AML-193 (cell line): ENCODE measurements at places on chromosomes 7 and 10.

DNA sequence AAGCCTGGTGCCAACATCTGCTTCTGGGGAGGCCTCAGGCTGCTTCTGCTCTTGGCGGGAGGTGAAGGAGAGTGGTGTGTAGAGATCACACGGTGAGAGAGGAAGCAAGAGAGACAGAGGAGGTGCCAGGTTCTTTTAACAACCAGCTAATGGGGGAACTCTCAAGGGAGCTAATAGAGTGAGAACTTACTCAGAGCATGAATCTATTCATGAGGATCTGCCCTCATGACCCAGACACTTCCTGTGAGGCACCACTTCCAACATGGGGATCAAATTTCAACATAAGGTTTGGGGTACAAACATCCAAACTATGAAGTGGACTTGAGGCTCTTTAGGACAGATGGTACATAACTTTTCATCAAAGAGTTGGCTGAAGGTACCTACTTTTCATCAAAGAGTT is 5.1 kb upstream of the ZNF32 start:
- no peak for DNase-seq

GRCh38 chr7:152313831-152314604 is 121.8 kb downstream of the KMT2C start:
- peak; percentile 52 for DNase-seq

DNA sequence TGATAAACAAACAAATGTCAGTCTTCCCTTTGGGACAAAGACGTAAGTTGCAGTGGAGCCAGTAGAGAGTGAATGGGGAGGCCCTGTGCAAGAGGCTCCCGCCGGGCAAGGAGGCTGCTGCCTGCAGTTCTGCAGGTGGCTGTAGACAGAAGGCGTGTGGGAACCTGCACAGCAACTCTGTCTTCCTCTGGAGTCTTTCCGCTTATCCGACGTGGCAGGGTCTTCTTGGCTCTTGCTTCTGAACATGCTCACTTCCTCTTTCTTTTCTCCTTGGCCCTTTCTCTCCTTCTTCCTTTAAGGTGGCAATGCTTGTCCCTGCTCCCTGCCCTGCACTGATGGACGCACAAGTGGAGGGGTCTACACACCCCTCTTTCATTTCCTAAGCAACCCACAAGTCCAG is 122.5 kb downstream of the HIPK2 start:
- no peak for DNase-seq

GRCh38 chr7:105014693-105015389 is 836 bp downstream of the KMT2E start:
- DNase-seq: peak; percentile 42

GRCh38 chr7:40777730-40778312 is 643.0 kb downstream of the SUGCT start:
- no peak for DNase-seq

DNA sequence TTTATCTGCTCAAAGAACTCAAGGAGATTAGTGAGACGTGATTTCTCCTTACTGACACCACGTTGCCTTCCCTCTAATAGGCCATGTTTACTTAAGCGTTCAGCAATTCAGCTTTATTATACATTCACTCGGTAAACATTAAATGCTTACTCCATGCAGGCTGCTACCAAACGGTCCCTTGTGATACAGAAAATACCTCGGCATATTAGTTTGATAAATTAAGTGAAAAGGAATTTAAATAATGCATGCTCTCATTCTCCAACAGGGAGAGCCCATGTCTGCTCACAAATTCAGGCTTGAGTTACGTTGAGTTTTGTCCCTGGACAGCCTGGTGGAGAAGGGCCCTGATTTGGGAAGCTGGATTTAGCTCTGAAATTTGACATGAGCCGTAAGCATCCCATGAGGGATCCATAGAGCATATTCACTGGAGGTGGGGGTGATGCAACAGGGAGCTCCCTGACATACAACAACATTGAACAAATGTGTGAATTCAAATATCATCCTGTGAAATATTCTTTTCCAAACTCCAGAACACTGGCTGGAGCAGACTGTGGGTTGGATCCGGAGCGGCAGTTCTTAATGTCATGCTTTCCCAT is 86.3 kb downstream of the TBXAS1 start:
- DNase-seq: no peak

DNA sequence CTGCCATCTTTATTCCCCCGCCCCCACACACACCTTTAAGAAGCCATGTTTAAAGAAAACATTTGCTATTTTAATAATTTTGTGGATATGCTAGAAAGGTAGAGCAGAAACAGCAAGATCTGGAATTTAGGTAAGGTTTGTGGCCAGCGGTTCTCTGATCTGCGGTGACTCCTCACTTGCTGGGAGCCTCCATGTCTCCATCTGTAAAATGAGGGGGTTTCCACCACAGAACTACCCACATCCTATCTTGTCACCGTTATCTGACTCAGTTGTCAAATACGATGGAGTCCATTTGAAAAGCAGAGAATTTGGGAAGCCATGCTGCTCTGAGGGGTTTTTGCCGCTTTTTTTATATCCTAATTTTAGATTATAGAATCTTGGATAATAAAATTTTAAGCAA is 23.3 kb downstream of the MACC1 start:
- no peak for DNase-seq

DNA sequence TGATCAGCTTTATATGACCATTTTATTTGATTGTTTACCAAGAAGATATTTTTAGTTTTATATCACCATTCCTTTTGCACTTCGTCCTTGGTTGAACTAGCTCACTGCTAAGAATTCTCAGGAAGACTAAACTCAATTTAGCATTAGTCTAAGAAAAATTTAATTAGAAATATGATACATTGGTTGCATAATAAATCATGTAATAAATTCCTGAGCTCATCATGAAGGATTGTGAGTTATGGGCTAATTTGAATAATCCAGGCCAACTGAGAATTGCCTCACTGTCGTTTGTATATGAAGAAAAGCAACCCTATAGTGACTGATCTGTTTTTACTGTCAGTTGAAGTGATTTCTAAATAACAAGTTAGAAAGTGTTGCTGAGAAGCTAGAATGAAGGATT is 725.5 kb downstream of the DNAJB9 start:
- DNase-seq: no peak

GRCh38 chr10:125827133-125827532 is 3.8 kb downstream of the BCCIP start:
- no peak for DNase-seq

GRCh38 chr7:137944168-137944567 is 57.7 kb downstream of the CREB3L2 start:
- DNase-seq: no peak

DNA sequence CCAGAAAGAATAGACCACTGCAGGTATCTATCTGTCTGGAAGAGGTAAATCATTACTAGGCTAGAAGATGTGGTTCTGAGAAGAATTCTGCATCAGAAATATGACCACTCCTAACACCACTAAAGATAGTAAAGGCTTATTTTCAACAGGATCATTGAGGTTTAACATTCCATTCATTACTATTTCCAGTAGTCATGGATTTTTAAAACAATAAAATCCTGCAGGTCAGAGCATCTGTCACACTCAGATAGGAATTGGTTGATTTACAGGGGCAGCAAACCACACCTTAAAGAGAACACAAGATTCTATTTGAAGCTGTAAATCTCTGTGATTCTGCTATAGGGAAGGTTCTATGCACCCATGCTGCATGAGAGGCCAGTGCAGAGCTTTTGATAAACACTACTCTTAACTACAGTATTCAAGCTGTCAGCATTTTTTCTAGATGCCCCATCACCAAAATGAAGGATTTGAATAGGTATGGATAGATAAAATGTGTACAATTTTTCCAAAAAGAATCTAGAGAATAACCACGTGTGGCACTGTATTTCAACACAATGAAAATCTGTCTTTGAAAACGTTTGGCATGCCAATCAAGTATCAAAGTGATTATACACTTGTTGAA is 14.6 kb downstream of the LRRC17 start:
- no peak for DNase-seq

- DNase-seq: no peak
Observed at GRCh38 chr10:35768011-35768410, 125.9 kb upstream of the FZD8 start.

GRCh38 chr10:133002685-133003084 is 60.3 kb upstream of the CFAP46 start:
- DNase-seq: no peak

DNA sequence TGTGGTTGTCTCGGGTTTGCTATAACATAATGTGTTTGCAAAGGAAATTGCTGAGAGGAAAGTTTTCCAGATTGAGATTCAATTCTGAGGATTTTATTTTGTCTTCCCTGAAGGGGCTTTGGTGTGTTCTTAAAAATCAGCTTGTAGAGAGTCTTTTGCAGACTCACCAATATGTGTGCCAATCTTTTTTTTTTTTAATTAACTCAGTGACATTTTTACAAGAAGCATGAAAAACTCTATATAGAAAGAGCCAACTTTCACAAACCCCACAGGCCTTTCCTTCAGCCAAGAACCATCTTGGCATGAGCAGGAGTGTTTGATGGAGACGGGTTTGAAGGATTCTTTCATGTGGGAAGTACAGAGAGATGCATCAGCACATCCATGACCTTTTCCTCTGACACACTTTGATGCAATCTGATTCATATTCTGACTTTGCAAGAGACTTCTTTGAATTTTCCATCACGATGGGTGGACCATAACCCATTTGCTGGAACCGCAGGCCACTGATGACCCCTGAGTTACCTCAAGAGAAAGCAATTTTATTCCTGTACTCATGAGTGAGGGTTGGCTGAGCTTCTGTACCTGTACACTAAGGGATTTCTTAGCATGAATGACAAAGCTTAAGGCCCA is 892.6 kb downstream of the XPNPEP1 start:
- no peak for DNase-seq

GRCh38 chr7:48595756-48596155 is 328.6 kb upstream of the CDC14C start:
- DNase-seq: no peak

DNA sequence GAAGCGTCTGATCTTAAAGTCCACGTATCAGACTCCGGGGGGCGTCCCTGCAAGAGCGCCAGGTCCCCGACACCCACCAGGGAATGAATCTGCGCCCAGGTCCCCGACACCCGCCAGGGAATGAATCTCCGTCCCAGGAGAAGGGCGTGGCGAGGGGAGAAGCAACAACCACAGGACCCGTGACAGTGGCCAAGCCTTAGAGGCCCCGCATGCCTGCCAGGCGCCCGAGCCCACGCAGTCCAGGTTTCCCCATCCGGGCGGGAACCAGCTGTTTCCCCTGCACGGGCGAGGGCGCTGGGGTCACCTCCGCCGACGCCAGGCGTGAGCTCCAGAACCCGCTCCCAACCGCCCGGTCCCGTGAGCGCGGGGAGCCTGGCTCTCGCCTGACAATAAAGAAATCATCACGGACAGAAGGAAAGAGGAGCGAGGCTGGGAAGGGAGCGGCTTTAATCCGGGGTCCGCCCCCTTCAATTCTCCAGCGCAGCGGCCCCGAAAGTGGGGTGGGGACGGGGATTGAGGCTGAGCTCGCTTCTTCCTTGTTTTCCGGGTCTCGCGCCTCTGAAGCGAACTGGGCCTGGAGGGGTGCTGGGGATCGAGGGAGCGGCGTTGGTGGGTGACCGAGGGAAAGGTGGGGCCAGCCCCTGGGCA is 29.0 kb upstream of the BMS1 start:
- no peak for DNase-seq

DNA sequence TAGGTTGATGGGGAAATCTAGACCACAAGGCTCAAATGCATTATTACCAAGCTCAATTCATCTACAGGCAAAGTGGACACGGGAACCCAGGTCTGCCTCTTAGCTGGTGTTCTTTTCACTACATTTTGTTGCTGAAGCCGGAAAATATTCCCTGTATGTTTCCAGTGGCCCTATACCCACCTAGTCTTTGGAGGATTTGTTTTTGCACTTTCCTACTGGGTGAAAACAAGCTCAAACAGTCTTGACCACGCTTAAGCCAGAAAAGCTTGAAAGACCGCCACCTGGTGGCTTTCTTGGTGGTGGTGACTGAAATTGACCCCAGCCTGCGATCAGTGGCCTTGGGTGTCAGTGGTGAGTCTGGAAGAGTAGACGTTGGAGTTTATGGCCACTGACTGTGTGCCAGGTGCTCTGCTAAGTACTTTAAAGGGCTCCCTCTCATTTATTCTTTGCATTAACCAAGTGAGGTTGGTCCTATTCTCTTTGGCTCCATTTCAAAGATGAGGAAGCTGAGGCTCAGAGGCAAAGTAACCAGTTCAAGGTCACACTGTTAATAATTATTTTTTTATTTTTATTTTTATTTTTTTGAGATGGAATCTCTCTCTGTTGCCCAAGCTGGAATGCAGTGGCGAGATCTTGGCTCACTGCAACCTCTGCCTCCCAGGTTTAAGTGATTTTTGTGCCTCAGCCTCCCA is 11.1 kb upstream of the CRTAC1 start:
- DNase-seq: peak; percentile 44

DNA sequence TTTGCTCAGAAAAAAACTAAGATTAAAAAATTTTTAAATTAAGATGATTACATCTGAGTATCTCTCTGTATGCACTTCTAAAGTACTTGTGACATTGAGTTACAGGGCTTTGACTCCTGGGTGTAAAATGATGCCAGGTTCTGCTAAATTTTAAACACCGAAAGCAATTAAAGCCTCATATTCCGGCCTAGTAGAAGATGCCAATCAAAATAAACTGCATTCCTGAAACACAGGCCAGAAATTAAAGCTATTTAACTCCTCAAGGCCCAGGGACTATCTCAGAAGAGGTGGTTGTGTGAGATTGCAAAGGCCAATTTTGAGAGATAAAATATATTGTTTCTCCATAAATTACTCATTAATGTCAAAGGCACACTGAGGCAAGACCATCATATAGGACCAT is 388.3 kb downstream of the KIF20B start:
- DNase-seq: no peak

GRCh38 chr10:48306870-48307710 is 613 bp downstream of the MAPK8 start:
- DNase-seq: peak; percentile 26

GRCh38 chr7:127620406-127621233 is 2.7 kb upstream of the PAX4 start:
- DNase-seq: no peak

DNA sequence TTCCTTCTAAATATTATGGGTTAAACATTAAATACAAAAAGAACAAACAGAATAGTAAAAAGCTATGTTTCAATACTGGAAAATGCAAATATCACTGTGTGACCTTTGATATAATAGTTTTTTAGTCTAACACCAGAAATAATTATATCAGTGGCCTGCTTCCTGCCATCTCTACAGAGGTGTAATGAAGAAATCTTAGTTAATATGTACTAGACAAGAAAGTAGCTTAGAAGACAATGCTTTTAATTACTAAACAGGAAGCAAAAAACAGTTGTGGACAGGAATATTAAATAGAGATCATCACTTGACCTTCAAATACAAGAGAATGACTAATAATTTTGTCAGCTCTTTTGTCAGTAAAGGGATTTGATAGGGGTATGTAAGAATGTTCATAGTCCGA is 47.4 kb upstream of the LRRN3 start:
- DNase-seq: no peak

- DNase-seq: no peak
Observed at GRCh38 chr7:104358446-104359132, 30.2 kb downstream of the LHFPL3 start.

- DNase-seq: no peak
Observed at GRCh38 chr7:158811461-158811860, 17.8 kb downstream of the ESYT2 start.

GRCh38 chr7:140726281-140726680 is 29.8 kb downstream of the NDUFB2 start:
- peak; percentile 44 for DNase-seq

GRCh38 chr7:7201578-7202374 is 19.4 kb downstream of the C1GALT1 start:
- no peak for DNase-seq
